IPS DF 6.9 (cell line): ENCODE measurements at places on chromosomes 2 and 18.

DNA sequence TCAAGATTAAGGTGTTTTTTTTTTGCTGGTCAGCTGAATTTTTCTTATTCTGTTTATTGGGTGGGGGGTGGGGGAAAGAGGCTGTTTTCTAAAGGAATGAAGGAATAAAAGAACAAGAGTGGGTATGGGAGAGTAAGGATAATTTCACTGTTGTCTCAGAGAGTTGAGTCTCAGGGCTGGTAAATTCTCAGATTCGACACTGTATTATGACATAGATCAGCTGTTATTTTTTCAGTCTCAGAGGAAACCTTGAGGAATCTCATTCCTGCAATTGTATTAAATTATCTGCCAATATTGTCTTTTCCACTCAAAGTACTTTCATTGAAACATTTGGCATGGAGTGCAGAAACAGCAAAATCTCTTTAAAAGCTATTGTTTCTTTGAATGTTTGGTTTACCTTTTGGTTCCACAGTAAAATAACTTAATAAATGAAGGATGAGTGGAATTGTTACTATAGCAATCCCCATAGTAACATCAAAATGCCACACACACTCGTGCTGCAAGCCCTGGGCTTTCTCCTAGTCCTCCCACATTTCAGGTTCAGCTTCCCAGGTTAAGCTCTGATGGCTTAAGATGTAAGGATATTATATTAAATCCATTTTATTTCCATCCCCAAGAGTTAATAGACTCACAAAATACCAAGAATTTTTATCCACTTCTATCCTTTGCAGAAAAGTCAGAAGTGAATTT, 478.7 kb upstream of the TCF4 start:
- DNase-seq: no peak

- no peak for DNase-seq
Observed at GRCh38 chr2:181203412-181203811, 223.0 kb downstream of the UBE2E3 start.

GRCh38 chr2:134391751-134392160, 137.9 kb downstream of the MGAT5 start:
- DNase-seq: no peak

GRCh38 chr2:44245083-44245861, 30.0 kb upstream of the SLC3A1 start:
- DNase-seq: no peak

GRCh38 chr2:223731503-223731902, 105.9 kb downstream of the AP1S3 start:
- no peak for DNase-seq

- DNase-seq: no peak
Observed at GRCh38 chr18:55012008-55012407, 52.7 kb upstream of the CCDC68 start.

GRCh38 chr2:208708486-208708885, 301.9 kb downstream of the PTH2R start:
- DNase-seq: no peak

DNA sequence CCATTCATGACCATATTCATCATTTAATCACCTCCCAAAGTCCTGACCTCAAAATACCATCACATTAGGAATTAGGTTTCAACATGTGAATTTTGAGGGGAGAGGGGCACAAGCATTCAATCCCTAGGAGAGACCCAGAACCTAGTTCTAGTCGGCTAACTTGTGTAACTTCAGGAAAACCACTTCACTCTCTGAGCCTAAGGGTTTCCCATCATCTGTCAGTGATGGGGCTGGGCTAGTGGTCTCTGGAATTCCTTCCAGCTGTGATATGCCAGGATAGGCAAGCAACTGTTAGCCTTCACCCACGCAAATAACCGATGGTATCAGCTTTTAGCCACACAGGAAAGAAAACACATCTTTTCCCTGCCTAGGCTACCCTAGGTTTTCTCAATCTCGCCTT, 52.5 kb upstream of the MEX3C start:
- no peak for DNase-seq

DNA sequence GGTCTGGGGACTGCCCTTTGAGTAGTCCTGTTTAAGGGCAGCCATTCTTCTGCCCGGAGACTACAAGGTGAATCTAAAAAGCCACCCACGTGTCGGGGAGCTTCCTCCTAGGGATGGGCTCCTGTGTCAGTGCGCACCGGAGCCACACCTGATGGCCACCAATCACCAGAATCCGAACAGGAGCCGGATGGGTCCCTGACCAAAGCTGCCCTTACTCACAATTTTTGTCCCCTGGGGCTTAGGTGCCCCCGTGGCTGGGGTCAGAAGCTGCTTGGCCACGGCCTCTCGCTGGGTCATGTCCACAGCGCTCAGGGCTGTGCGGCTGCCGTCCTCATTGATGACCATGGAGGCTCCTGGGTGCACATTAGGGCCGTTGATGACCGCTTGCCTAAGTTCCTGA, 30.9 kb downstream of the POLR1A start:
- no peak for DNase-seq

DNA sequence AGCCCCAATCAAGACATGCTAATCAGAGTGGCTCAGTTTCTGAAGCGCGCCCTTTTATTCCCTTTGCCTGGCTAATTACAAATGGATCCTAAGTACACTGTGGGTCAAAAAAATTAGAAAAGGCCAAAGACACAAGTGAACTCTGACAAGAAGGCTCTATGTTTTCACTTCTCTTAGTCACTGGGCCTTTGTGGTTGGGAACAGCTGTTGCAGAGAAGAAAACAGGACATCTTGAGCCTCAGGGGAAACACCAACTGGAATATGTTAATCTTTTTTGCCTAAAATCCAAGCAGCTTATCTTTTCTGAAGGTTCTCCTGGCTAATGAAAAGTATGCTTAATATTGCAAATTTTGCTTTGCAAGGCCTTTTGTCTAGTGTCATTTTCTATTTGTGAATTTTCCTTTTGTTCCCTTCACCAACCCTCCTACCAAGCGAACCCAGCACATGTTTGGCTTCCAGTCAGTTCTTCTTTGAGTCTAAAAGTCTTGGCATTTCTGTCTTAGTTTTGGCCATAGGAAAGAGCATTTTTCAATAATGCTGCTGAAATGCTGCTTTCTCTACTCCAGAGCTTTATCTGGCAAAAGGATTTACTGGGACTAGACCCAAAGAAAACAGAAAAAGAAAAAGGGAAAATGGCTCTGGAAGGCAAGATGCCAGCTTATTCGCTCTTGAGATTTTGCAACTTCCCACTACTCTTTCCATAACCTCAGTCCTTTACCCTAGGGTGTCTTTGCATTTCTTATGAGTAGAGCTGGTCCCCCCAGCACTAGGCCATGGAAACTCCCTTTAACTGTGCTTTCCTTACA, 440.2 kb upstream of the ST6GAL2 start:
- DNase-seq: no peak

DNA sequence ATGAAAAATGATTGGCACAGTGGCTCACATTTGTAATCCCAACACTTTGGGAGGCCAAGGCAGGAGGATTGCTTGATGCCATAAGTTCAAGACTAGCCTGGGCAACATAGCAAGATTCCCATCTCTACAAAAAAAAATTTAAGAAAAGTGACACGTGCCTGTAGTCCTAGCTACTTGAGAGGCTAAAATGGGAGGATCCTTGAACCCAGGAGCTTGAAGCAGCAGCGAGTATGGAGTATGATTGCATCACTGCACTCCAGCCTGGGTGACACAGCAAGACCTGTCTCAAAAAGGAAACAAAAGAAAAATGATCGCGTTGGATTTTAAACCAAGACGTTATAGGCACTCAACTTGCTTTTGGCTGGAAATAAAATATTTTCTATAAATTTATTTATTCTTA, 37.8 kb upstream of the CREB1 start:
- no peak for DNase-seq

- no peak for DNase-seq
Observed at GRCh38 chr2:156399224-156399949, 36.8 kb upstream of the GPD2 start.

- DNase-seq: no peak
Observed at GRCh38 chr2:173021939-173022371, 53.7 kb upstream of the MAP3K20 start.

GRCh38 chr18:22465859-22466457, 48.2 kb upstream of the CTAGE1 start:
- no peak for DNase-seq

GRCh38 chr2:47049502-47049901, 105.6 kb downstream of the STPG4 start:
- DNase-seq: no peak

DNA sequence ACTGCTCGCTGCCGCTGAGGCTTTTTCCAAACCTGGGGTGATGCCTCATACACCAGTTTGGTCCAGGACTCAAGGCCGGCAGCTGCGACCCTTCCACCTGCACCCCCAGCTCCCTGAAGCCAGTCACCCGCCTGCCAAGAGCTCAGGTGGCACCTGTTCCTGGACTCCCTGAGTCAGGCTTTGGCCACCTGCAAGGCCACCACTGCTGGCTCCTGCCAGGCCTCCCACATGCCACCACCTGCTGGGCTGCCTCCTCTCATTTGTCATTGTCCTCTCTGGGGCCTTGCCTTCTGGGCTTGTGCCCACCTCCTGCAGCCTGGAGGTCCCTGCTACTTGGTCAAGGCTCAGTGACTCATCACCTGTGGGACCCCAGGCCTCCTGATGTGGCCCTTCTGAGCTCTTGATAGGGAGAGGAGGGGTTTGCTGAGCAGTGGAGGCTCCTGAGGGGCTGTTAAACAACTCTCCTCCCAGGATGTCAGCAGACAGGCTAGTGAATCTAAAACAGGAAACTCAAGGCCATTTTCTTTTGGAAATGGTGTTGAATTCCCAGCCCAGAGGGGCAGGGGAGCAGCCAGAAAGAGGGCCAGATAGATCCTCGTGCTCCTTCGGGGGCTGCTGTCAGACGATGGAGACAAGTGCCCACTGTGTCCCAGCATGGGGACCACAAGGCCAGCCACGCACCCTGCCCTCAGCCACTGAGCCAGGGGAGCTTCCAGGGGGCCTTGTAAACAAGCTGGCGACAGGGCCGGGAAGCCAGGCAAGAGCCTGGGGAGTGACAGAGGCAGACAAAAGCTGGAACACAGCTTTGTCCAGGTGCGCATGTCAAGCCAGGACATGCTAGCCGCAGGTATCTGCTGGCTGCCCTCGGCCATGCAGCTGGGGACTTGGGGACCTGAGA, 416.8 kb downstream of the LRATD1 start:
- DNase-seq: no peak

DNA sequence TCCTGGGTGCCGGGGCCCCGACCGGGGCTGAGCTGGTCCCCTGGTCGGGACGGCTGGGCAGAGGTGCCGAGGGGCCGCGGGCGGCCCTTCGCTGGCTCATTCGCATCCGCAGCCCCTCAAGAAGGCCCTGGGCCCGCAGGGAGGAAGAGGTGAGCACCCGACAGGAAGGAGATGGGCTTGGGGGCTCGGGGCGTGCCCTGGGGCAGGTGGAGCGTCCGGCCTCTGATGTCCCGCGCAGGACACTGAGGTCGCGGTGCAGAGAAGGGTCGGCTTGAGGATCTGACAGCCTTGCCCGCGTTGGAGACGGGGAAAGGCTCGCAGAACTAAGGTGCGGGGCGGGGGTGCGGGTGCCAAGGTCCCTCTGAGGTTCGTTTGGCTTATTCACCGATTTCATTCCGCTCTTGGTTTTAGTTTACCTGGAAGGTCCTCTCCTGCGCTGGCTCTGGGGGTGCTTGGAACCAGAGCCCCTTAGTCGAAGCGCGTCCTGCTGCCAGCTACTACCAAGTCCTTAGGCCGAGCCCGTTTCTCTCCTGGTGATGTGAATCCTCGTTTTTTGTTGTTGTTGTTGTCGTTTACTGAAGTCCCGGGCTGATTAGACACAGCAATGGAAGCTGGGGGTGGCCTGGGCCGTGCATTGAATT, 18.9 kb upstream of the CD8A start:
- DNase-seq: no peak

DNA sequence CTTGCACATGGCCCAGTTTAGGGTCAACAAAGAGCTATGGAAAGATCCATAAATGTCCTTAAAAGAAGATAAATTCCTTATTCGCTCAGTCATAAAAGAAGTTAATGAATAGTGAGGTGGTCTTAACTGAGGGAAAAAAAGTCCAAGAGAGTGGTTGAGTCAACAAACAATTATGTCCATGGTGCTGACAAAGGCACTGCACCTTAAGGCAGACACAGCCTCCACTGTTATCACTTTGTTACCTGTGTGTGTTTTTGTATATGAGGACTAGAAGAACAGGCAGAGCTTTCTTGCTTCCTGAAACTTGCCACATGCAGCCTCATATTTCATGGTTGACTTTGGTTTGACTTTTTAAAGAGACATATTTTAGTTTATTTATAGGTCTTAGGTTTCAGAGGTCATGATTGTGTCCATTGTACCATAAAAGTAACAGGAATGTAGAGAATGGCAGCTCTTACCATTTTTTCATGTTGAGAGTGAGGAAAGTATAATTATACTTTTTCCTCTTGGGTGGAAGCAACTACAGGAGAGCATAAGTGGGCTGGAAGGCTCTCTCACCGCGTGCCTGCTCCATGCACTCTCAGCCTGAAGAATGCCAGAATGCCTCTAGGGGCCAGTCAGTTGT, 93.6 kb downstream of the XRCC5 start:
- no peak for DNase-seq

- DNase-seq: no peak
Observed at GRCh38 chr2:154901063-154901462, 202.6 kb downstream of the KCNJ3 start.

- no peak for DNase-seq
Observed at GRCh38 chr2:156803243-156803642, 367.1 kb downstream of the GPD2 start.

GRCh38 chr2:227464851-227465250, 7.1 kb upstream of the AGFG1 start:
- DNase-seq: no peak

- no peak for DNase-seq
Observed at GRCh38 chr2:98608962-98609604, 694 bp downstream of the UNC50 start.
